ENCODE measurements at places on chromosomes 5 and 9.

GRCh38 chr5:176334031-176334770, 27.4 kb downstream of the KIAA1191 start:
- DNase-seq, result no peak

DNA sequence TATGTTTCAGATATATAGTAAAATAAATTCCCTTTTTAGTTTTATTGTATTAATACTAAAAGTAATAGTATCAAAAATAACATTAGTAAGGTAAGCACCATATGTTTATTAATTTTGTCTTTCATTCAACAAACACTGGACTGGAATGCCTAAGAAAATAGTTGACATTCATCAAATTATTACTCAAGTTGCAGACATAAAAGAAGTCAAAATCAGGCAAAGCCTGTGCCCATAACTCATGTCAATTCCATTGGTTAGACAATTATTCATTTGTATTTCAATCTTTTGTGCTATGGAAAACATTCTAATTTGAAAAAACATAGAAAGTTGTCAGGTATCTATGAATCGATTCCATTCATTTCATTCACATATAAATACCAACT, 158.9 kb downstream of the CEMIP2 start:
- no peak for DNase-seq

- DNase-seq, result no peak
Measured at GRCh38 chr5:38381361-38381760, 123.0 kb downstream of the EGFLAM start.

GRCh38 chr5:178234750-178235587, 2.4 kb upstream of the PHYKPL start:
- DNase-seq, result peak; percentile 39

DNA sequence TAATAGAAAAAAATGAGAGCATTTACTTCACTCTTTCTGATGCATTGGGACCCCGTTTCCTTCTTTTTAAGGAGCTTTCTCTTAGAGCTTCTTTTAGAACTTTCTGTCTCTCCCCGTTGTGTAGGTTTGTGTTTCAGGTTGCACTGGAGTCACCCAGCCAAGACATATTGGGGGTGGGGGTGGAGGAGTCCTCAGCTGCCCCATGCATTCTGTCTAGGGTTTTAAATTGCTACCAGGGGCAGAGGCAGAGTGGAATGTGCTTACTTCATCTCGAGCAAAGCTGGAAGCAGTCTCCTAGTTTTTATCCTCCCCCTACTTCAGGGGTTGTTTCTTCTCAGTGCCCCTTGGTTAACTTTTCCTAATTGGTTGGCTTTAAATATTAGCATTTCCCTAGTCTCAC, 9.4 kb downstream of the OR2K2 start:
- DNase-seq, result no peak

Measured in spinal cord (tissue), 10 donors.